Vagina (tissue), 2 donors: ENCODE measurements at places on chromosomes 13 and 19. TPM values are rescaled to one million over a fixed set of nuclear protein-coding genes. Genes with fewer than 3 reads are reported as not detected.

GRCh38 chr19:48325265-48325910 is at the start of gene EMP3:
Gene EMP3, plus strand, starts transcription at chr19:48325552. Its CDS starts 1,293 bp downstream, at chr19:48326845.
- DNase-seq = no peak

- DNase-seq = no peak
These were observed 5.3 kb upstream of the KBTBD6 start for GRCh38 chr13:41137951-41138350.

DNA sequence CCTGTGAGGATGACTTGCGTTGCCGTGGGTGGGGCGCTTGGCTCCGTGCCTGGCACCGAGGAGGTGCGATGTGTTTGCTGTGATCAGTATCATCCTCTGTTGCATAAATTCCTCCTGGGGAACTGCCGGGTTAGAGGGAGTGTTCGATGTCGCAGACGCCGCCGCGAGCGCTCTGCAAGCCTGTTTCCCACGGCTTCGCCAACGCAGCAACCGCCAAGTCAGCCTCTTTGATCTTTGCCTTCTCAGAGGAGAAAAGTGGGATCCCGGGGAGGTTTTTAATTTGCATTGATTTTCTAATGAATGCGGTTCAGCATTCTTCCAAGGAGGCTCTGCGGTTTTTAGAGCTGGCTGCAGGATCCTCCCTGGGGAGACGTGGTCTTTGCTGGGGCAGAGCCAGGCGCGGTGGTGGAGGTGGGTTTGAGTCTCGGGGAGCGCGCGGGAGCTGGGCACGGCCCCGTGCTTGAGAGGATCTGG is 7.6 kb downstream of the GPR32 start:
- DNase-seq = no peak

DNA sequence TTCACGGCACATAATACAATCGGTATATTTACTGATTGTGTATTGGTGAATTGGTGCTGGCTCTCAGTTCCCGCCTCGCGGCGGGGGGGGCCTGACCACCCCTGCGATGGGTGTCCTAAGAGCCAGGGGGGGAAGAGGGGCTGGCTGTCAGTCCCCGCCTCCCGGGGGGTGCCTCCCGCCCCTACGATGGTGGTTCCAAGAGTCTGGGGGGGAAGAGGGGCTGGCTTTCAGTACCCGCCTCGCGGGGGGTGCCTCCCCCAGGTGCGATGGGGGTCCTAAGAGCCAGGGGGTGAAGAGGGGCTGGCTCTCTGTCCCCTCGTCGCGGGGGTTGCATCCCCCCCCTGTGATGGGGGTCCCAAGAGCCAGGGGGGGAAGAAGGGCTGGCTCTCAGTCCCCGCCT is 2321.8 kb upstream of the PCDH20 start:
- no peak for DNase-seq

DNA sequence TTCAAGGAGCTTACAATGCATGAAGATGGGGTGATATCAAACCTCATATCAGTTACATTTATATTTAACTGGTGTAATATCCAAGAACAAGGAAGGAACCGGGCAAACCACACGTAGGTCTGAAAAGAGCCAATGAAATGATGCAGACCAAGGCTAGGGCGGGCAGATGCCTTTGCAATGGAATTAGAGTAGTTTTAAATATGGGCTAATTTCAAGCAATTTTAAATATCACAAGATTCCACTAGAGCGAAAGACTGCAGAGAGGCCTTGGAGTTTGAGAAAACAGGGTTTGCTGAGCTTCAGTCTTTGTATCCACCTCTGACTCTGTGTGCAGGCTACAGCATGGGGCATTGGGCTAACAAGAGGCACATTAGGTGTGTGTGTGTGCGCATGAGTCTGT is 53.9 kb upstream of the ZNF536 start:
- DNase-seq = no peak

- no peak for DNase-seq
These were observed 76.8 kb upstream of the ZNF835 start for GRCh38 chr19:56748378-56748777.

DNA sequence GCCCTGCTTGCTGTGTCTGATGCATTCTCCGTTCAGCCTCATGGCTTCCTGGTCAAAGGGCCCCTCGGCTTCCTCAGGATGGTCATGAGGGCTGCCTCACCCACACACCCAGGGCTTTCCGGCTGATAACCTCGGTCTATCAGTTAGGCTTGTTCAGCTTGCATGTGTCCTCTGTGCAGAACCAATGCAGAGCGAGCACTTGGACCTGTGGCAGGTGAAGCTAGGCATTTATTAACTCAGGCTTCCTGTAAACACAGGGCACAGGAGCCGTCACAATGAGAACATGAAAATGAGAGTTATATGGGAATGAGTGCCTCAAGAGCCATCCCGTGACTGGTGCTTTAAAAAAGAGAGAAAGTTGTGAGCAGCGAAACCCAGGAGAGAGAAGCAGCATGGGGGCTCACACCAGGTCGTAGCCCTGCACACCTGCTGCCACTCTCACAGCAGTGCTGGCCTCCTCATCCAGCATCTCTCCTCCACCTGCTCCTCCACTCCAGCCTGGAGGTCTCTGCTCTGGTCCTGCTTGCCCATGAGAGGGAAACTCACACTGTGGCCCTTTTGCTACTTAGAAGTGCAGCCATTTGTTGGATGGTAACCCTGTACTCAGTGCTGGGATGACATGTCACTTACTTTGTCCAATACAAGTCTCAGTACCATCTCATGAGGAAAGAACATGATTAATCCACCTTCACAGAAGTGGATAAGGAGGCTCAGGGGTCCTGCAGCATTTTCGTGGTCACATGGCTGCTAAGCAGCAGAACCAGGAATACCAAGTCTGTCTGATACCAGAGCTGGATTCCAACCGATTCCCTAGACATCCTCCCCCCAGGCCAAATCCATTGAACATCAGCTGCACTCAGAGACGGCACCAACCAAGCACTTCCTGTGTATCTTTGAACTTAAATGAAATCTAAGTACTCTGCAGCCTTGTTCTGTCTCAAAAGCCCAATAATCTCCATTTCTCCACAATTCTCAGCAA is 50.5 kb upstream of the IRS2 start:
- no peak for DNase-seq

- no peak for DNase-seq
These were observed 17.2 kb upstream of the ZNF8 start for GRCh38 chr19:58261600-58261967.

- DNase-seq = no peak
These were observed 13.5 kb downstream of the FPR3 start for GRCh38 chr19:51808333-51808986.

- no peak for DNase-seq
These were observed 4.1 kb downstream of the ZNF536 start for GRCh38 chr19:30376272-30376671.

GRCh38 chr13:25691654-25692053 is 319.9 kb downstream of the ATP8A2 start:
- DNase-seq = no peak

DNA sequence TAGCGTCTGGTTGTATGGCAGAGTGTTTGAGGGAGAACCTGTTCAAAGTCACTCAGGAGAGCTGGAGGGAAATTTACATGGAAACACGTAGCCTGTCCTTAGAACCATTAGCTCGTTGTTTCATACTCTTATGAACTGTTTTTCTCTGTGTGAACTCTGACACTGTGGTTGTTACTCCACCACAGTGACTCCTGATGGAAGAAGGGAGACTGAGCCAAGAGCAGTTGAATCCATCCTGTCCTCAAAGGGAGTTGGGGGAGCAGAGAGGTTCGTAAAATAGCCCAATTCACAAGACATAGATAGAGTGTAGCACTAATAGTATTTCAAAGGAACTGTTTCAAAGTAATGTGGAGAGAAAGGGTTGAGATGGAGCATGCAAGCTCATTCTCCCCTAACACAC is 964.8 kb downstream of the PCDH9 start:
- DNase-seq = no peak

DNA sequence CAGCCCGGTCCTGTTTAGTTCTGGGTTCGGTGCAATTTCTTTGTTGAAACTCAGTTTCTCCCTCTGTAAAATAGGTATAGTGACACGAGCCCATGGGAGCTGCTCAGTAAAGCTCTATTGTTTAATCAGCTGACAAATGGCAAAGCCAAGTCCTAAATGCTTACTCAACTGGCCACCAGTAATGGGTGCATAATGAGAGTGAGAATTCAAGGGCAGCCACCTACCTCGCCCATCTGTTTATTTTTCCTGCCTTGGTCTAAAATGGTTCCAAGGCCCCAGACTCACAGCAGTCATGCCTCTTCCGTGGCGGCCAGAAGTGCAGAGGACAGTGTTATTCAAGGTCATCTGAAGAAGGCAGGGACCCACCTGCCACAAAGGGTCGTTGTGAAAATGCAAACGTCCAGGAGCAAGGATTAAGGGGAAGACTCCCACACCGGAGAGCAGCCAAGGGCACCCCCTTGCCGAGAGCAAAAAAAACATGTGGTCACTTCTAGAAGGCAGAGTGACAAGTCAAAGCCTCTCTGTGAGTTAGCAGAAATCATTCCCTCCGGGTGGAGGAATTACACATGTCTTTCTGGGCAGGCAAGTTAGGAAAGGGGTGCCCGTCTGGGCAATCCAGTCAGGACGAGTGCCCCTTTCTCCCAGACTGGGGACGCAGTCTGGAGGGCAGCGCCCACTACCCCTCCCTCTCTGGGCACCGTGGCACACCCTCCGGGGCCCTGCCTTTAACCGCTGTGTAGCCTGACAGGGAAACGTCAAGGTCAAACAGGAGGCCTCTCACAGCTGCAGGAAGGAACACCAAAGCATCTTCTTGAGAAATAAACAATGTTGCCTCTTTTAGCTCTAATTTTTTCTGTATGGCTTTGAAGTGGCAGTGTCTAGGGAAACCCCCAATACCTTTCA is 186.2 kb downstream of the FOXO1 start:
- DNase-seq = no peak

DNA sequence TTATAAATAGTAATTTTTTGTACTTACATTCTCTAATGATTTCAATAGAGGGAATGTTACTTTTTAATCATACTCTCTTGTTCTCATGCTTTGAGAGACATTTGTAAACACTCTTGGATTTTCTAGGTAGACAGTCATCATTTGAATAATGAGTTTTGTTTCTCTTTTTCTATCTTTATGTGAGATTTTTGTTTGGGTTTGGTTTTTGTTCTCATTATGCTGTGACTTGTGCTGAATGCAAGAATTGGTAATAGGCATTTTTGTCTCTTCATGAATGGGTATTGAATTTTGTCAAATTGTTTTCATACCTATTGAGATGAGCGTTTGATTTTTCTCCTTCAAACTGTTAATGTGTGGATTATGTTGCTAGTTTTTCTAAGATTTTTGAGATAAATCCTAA is 56.8 kb upstream of the GPR183 start:
- DNase-seq = no peak

- peak; percentile 88 for DNase-seq
These were observed 6.4 kb upstream of the TPM4 start for GRCh38 chr19:16069813-16070365.

- DNase-seq = no peak
These were observed 33.6 kb upstream of the FFAR2 start for GRCh38 chr19:35414442-35414841.

DNA sequence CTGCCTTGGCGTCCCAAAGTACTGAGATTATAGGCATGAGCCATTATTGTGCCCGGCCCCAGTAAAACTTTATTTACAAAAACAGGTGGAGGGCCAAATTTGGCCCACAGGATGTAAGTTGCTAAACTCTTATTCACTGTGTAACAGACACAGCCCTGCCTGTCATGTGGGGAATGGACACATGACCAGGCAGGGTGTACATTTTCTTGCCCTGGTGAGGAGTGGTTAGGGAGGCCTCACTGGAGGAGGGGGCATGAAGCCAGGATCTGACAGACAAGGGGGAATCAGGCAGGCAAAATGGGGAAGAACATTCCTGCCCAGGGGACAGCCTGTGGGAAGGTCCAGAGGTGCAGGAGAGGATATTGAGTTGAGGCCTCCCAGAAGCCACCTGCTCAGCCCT is 7.4 kb upstream of the PGLS start:
- no peak for DNase-seq

- DNase-seq = no peak
These were observed 19.7 kb upstream of the JUND start for GRCh38 chr19:18300930-18301717.

DNA sequence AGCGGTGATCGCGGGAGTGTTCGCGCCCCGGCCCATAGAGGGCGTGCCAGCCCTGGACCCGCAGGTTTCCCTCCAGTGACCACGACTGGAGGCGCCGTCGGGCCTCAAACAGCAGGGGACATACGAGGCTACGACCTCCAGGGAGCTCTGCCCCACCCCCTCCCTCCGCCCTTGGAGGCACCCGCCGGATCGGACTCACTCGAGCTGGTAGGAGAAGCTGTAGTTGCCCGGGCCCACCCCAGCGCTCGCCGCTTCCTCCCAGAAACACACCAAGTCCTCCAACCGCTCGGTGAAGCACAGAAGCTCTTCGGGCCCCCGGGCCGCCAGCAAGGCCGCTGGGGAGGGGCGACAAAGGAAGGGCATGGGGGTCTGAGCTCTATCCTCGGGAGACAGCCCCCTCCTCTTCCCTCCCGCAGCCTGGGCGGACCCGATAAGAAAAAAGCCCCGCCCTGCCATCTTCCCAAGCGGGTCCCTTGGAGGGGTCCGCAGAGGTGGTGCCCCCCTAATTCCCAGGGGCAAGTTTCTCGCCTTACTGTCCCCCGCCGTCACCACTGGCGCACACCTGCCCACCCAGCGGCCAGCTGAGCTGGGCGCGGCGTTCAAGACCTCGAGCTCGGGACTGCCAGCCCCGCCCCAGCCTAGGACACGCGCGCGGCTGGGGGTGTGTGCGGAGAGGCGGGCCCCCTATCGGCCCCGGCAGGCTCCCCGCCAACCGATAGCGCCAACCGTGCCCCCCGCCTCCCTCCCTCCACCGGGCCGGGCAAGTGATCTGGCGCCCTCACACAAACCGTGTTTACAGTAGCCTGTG is 1.0 kb downstream of the EPOR start:
- no peak for DNase-seq

PRX gene
- 3.2 TPM for total RNA-seq

KIR3DL3 gene
- total RNA-seq = not detected

SIN3B gene
- total RNA-seq = 68.5 TPM

CEACAM4 gene
- total RNA-seq = not detected

CYP4F2 gene
- 6.9 TPM for total RNA-seq

CAPN12 gene
- total RNA-seq = 9.6 TPM

NLRP5 gene
- not detected for total RNA-seq

FSD1 gene
- 1.7 TPM for total RNA-seq

ZNF699 gene
- total RNA-seq = 11.0 TPM

TINCR gene
- 37.1 TPM for total RNA-seq

PSG11 gene
- total RNA-seq = not detected

PGLYRP1 gene
- total RNA-seq = not detected

ACP7 gene
- total RNA-seq = not detected

LMTK3 gene
- total RNA-seq = 1.7 TPM
